ENCODE measurements at places on chromosomes 16 and 17.

DNA sequence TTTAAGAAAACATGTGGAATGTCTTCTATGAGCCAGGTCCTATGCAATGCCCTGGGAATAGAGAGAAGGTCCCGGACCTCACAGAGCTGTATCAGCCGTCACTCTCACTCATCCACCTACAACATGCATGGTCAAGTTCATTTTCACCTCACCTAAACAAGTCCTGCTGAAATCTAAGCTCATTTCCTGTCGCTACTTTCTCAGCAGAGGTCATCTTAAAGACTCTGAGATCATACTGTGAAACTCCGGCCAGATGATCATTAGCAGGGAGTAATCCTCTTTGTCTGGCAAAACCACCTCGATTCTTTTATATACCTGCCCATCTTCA is 66.2 kb upstream of the LYRM9 start:
- no peak for DNase-seq

DNA sequence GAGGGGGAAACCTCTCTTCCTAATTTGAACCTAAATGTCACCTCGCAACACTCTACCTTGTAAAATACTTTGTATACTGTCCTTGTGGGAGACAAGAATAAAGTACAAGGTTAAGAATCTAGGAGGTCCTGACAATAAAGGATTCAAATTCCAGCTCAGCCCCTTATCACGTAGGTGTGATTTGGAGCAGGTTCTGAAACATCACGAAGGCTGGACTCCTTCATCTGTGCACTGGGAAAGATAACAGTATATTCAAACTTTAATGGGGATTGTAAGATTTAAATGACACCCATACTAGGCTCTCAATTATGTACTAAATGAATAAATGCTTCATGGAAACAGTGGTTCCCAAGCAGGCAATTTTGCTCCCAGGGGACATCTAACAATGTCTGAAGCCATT is 2.1 kb downstream of the TXNDC11 start:
- no peak for DNase-seq

DNA sequence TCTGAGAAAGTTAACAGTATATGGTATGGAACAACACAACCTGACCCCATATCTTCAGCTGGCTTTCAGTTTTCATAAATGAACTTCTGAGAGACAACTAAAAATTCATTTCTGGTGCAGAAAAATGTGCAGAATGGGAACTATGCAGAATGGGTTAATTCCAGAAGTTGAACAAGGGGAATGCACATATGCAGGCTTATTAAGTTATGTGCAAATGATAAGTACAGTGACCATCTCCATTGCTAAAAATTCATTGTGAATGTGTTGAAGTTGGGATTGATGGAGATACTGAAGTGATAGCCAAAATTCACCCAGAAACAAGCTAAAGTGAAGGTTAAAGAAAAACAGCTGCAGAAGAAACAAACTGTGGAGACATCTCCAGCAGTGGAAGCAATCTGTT is 315.8 kb downstream of the CA10 start:
- no peak for DNase-seq

- no peak for DNase-seq
These were observed 4.3 kb downstream of the KCNJ2 start for GRCh38 chr17:70173681-70174080.
